ENCODE measurements at places on chromosomes 2 and 18. TPM values are rescaled to one million over a fixed set of nuclear protein-coding genes. Genes with fewer than 3 reads are reported as not detected.

GRCh38 chr2:175728032-175728431, 274.0 kb downstream of the LNPK start:
- no peak for DNase-seq

GRCh38 chr18:62186499-62186773, 420 bp downstream of the PIGN start:
- no peak for DNase-seq

SPAST gene
- polyA plus RNA-seq: 4.5 TPM

- no peak for DNase-seq
These were observed 14.1 kb downstream of the ZFP36L2 start for GRCh38 chr2:43212216-43212835.

- DNase-seq: no peak
These were observed 298.3 kb downstream of the KCNS3 start for GRCh38 chr2:18176679-18177215.

GRCh38 chr2:226791056-226791486, 8.5 kb downstream of the IRS1 start:
- DNase-seq: no peak

DNA sequence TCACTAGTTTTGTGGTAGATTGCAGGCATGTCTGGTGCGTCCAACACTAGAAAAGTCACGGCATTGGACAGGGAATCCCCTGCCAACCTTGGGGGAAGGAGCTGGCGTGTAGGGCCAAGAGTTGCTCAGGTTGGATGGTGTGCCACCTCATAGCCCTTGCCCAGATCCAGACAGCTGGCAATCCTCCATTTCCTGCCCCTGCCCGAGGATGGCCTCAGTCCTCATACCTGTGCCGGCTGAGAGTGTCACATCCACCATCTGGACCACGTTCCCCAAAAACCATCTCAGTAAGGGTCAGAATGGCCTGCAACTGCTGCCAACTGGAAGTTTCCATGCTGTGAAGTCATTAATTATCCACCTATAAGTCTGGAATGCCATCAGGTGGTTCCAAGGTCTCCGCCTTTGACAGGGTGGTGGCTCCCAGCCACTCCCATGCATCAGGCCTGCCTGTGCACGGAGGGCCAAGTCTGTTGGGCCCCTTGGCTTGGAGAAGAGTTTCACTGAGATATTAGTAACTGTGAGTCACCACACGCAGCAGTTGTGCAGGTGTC, 55.0 kb downstream of the IMPA2 start:
- DNase-seq: no peak

SCYGR4 gene
- polyA plus RNA-seq: not detected

DNA sequence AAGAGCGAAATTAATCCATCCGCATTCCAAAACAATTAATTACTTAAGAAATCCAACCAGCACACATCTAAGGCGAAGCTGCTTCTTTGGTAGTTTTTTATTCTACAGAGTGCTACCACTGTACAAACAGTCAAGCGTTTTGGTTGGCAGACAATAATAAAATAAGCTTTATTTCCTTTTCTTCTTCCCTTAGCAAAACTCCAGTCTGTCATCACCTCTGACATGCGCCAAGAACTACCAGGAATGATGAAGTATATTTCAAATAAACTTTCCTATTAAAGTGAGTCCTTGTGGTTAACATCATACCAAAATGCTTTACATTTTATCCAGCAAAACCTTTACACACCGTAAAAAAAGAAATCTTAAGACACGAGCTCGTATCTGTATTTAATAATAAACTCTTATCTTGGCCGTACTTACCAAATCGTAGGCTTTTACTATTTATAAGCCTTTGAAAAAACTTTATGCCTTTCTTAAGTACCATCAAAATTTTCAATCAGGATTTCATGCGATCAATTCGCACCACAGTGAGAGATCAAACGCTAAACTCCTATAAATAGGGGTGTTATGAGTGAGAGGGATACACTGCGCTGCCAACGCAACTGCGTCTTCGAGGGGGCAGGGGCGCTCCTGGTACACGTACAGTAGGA, 1.3 kb downstream of the ATL2 start:
- no peak for DNase-seq

ACTR1B gene
- 64.6 TPM for polyA plus RNA-seq

DNA sequence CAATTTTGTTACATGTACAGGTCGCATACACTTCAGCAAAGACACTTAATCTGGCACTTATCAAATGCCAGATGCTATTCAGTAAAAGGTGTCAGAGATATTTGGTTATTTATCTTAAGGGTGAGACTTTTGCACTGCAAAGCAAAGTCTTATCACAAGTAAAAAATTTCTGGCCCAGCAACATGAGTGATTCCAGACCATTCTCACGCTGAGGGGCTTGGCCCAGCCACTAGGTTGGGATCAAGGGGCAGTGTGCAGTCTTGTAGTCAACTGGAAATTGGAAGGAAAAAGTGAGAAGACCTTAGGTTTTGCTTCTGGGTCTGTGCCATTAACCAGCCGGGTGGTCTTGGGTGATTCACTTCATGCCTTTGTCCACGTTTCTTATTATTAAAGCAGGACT, 181.6 kb downstream of the RNF144A start:
- DNase-seq: no peak

Data from BJ (cell line).